ENCODE measurements at places on chromosomes 7 and 10.

GRCh38 chr7:66142334-66142733, 27.7 kb downstream of the CRCP start:
- no peak for DNase-seq

- DNase-seq = no peak
These were observed 73.9 kb upstream of the CXCL12 start for GRCh38 chr10:44458671-44459413.

GRCh38 chr10:131733596-131733995, 167.2 kb upstream of the PPP2R2D start:
- DNase-seq = no peak

DNA sequence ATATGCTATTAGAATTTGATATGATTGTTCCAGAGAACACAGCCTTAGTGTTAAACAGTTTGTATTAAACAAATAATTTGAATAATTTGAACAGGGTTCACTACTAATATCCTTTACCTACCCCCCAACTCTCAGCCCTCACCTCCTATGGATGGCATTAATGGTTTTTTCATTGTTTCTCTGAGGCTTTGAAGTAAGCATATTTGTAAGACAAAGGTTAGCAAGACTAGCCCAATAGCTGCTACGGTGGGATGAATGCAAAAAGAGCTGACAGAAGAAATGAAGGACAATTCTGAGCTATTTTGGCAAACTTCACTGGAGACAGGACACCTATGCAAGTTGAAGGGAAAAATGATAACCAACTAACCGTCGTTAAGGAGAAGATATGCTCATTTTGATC, 61.6 kb downstream of the ARL4A start:
- no peak for DNase-seq

- DNase-seq = no peak
These were observed 25.1 kb upstream of the HK1 start for GRCh38 chr10:69253171-69253570.

DNA sequence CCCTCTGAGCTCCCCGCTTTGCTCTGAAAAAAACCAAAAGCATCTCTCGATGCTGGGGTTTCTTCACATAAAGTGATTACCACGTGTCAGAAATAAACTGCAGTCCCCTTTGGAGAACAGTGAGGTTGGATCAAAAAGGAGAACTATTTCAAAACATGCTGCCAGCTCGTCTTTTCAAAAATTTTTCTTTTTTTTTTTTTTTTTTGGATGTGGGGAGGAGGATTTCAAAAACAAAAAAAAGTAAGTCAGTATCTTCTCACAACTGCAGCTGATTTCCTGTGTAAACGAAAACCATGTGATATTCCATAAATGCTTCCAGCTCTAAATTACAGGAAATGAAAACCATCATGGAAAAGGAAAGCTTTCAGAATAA, 155.0 kb upstream of the LYZL2 start:
- peak; percentile 89 for DNase-seq

DNA sequence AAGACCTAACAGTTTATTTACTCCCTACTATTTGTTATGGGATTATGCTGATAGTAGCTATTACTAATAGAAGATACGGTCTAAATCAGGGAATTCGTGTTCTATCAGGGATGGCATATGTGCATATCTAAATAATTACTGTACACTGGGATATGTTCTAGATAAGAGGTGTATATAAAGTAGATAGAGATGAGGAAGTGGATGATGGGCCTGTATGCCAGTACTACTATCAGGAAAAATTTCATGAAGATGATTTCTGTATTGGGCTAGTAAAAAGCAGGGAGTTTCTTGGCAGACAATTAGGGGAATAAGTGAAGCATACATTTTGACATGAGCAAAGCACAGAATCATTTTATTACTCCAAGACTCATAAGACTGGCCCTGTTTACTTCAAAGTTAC, 26.2 kb downstream of the PTPN12 start:
- no peak for DNase-seq

DNA sequence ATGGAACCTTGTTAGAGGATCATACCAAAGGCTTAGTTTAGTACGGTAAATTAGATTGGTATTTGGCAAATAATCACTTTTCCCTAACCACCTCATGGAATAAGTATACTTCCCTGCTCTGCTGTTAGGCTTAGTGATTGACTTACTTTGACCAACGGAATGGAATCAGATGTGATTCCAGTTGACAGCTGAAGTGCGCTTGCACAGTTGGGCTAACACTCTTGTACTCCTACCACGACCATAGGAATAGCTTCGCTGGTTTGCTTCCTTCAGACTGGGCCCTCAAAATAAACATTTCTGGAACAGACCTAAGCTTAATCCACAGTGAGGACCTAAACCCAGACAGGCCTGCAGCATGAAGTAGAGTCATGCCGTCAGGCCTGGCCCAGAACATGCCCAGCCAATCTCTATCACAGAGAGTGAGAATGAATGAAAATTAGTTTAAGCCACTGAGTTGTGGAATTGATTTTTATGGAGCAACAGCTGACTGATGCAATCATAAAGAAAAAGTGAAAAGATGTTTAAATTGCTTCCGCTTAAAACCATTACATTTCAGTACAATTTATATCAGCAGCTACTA, 122.3 kb downstream of the DOCK4 start:
- DNase-seq = no peak

- no peak for DNase-seq
These were observed 1004.9 kb upstream of the POT1 start for GRCh38 chr7:125934539-125934938.

DNA sequence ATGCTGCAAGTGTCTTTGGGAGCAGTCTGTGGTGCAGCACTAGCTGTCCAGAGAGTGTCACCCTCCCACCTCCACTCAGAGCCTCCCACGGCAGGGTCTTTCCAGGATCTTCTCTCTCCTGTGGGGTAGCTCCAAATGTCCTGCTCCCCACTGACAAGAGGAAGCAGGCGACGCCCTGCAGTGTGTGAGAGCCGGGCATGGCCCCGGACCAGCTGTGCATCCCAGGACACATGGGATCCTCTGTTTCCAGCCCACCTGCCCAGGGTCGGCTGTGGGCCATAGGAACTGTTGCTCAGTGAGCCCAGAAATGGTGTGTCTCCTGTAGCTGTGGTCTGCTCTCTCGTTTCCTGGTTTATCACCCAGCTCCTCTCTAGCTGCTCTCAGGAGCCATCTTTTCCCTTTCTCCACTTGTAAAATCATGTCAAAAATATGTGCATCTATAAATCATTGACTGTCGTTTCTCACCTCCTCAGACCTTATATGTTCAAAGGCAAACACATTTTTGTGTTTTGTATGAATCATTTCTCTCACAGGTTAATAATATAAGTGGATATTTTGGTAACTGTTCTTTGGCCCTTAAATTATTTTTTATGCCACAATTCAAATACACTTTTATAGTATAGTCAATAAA, 74.9 kb downstream of the VWC2 start:
- DNase-seq = no peak

DNA sequence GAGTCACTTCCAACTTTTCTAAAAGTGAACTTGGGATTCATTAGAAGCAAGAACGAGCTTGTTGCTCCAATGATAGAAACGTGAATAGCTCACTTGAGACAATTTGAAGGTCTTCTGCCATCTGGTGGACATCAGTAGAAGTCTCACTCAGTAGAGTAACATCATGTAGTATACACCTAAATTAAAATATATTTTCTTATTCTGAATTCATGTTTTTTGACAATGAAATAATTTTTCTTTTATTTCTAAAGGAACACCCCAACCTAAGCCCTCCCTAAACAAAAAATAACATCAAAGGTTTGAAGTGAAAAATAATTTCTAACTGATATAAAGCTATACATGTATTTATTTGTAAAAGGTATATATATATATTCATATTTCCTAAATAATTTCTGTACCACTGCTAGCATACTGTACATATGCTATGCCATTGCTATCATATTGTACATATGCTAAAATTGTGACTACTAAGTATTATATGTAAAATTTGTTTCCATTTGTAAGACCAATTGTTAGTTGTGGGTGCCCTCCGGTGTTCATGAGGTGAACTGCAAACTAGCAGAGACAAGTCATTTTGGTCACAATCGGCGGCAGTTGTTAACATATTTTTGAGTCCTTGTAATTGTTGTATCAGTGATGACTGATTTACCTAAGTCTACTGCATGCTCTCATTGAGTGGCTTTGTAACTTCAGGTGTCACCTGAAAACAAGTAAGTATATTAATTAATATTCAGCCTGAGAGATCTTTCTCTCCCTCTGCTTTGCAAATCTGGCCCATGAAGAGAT, 121.9 kb downstream of the PTPRZ1 start:
- peak; percentile 89 for DNase-seq

- peak; percentile 16 for DNase-seq
These were observed 82.6 kb downstream of the CPEB3 start for GRCh38 chr10:92208157-92208720.

GRCh38 chr10:114420811-114421485, 16.6 kb upstream of the AFAP1L2 start:
- DNase-seq = no peak

- no peak for DNase-seq
These were observed 208.1 kb downstream of the ARHGAP12 start for GRCh38 chr10:31720546-31720945.

DNA sequence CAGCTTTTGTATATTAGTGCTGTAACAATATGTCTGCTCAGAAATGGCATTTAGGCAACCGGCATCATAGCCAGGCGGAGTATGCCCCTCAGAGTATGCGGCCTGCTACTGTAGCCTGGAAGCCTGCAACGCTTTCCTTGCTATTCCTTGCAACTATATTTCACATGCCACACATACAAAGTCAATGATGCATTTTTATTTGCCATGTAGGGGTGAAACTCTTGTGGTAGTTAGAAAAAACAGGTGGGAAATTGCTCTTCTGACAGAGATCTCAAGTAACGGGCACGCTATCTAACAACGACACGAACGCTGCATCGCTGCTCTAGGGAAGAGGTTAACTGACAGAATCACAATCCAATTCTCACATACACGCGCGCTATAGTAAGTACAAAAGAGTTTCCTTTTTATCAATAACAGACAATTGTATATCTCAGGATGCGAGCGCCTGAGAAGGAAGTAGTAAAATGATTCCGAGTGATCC, 5.9 kb downstream of the EBF3 start:
- peak; percentile 86 for DNase-seq

DNA sequence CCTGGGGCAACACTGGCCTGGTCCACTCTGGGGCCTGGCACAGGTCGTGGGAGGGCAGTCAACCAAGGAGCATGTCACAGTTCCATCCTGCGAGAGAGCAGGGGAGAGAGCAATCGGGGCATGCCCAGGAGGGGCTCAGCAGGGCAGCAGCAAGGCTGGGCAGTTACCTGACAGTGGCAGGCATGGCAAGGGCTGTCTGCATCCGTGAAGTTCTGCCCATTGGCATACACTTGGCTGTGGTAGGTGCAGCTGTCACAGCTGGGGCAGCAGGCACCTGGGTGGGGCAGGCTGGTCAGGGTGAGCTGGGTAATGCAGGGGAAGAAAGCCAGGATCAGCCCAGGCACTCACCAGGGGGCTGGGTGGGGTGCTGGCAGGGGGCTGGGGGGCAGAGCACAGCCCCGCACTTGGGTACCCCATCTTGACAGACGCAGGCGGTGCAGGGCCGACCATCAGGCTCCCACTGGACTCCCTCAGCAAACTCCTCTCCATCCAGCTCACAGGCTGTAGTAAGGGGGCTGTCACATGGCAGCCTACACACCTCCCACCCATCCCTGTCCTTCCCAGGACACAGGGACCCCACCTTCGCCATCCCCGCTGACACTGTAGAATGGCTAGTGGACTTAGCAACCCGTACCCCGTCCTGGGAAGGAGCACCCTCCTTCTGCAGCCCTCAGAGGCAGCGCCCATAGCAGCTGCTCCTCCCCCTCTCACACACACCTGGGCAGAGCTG, 17.8 kb downstream of the KCP start:
- DNase-seq = no peak

DNA sequence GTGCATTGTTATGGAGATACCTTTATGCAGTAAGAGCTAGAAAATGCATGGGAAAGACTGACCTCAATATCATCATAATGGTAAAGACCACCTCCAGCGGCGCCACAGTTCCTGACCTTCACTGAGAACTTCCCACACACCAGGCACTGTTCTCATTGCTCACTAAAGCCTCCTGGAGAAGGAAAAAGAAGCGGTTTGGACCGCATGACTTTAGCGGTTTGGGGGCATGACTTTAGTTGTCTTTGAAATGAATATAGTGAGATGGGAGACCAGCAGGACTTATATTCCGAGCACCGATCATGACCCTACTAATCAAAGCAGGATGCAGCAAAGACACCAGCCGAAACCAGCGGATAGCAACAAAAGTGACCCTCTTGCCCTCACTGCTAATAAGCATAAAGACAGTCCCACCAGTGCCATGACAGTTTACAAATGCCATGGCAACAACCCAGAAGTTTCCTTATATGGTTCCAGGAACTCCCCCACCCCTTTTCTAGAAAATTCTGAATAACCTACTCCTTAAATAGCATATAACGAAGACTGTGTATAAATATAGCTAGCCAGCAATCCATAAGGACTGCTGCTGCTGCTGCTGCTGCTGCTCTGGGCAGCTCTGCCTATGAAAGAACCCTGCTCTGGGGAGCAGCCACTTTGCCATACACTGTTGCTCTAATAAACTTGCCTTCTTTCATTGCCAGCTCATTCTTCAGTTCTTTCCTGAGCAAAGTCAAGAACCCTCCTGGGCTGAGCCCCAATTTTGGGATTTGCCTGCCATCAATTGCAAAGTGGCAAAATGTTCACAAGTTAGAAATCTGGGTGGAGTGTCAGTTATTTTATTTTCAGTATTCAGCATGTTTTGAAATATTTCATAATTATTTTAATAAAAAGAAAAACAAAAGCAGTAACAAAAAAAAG, 694.1 kb downstream of the SUGCT start:
- no peak for DNase-seq

Data from cardiac fibroblast (primary cell).